Kidney (tissue), 22 donors: ENCODE measurements at places on chromosomes 4 and X. TPM values are rescaled to one million over a fixed set of nuclear protein-coding genes. Genes with fewer than 3 reads are reported as not detected.

The CD40LG gene
- polyA plus RNA-seq: 0.22 TPM

The CFAP99 gene
- polyA plus RNA-seq: 1.5 TPM

The AP1S2 gene
- 13.7 TPM for polyA plus RNA-seq

DNA sequence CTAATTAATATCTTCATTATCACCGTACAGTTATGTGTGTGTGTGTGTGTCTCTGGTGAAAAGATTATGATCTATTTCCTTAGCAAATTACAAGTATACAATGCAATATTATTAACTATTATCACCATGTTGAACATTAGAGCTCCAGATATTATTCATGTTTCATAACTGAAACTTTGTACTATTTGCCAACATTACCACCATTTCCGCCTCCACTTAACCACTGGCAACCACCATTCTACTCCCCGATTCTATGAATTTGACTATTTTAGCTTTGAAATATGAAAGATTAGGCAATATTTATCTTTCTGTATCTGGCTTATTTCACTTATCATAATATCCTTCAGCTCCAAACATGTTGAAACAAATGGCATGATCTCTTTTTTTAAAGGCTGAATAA, 717.9 kb downstream of the ARAP2 start:
- no peaks in the 10 kb centered on the region for H3K36me3 ChIP-seq
- H3K27ac ChIP-seq: no peak overlapping the region
- DNase-seq: no peak
- H3K4me1 ChIP-seq: no peaks in the 10 kb centered on the region
- no peak overlapping the region for H3K4me3 ChIP-seq

DNA sequence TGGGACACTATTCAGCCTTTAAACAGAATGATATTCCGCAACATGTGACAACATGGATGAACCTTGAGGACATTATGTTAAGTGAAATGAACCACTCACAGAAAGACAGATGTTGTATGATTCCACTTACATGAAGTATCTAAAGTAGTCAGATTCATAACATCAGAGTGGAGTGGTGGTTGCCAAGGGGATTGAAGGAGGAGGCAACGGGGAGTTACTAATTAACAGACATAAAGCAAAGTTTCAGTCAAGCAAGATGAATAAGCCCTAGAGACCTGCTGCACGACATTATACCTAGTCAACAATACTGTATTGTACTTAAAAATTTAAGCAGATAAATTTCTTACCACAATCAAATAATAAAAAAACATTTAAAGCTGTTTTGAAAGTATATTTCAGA, 105.0 kb upstream of the NR0B1 start:
- H3K4me3 ChIP-seq: no peak overlapping the region
- no peak for DNase-seq
- H3K36me3 ChIP-seq: no peaks in the 10 kb centered on the region
- no peaks in the 10 kb centered on the region for H3K27me3 ChIP-seq
- H3K4me1 ChIP-seq: no peaks in the 10 kb centered on the region

- H3K4me3 ChIP-seq: no peak overlapping the region
- H3K27ac ChIP-seq: no peak overlapping the region
- H3K27me3 ChIP-seq: no peaks in the 10 kb centered on the region
- DNase-seq: no peak
These were observed 110.5 kb downstream of the KDR start for GRCh38 chr4:55014876-55015275.

DNA sequence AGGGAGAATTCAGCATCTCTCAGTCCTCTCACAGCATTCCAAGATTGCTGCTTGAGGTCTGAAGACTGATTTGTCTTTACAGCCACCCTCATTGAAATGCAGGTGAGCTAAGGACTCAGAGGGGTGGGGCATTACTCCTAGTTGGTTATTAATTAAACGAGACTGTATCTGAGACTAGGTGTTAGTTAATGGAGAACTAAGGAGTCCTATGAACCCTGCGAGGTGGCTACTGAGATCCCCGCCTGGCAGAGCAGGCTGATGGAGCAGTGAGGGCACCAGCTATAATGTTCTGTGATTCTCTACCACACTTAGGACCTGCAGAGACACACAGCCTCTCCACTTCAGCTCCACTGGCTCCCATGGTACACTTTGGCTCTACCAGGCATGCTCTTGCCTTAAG, 215.3 kb downstream of the MID1IP1 start:
- no peak overlapping the region for H3K4me3 ChIP-seq
- H3K4me1 ChIP-seq: no peaks in the 10 kb centered on the region
- H3K27me3 ChIP-seq: peaks cover 4% of the 10 kb centered on the region
- no peaks in the 10 kb centered on the region for H3K36me3 ChIP-seq
- no peak for DNase-seq

- no peaks in the 10 kb centered on the region for H3K27me3 ChIP-seq
- no peak overlapping the region for H3K27ac ChIP-seq
- DNase-seq: peak; percentile 75
These were observed 237.9 kb downstream of the ARHGAP10 start for GRCh38 chr4:147969573-147970385.
